Hepatocyte (in vitro differentiated cells): ENCODE measurements at places on chromosomes 5 and 9.

GRCh38 chr9:125436613-125437443, 175.2 kb downstream of the GAPVD1 start:
- no peak for DNase-seq

DNA sequence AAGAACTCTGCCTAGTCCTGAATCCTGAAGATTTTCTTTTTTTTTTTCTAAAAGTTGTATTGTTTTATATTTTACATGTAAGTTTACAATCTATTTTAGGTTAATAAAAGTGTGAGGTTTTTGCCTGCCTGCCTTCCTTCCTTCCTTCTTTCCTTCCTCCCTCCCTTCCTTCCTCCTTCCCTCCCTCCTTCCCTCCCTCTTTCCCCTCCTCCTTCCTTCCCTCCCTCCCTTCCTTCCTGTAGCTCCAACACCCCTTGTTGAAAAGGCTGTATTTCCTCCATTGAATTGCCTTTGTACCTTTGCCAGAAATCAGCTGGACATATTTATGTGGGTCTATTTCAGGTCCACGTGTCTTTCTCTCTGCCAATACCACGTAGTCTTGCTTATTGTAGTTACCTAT, 46.6 kb downstream of the CACNA1B start:
- DNase-seq: no peak

GRCh38 chr9:88782931-88783710, 208.1 kb upstream of the S1PR3 start:
- no peak for DNase-seq

DNA sequence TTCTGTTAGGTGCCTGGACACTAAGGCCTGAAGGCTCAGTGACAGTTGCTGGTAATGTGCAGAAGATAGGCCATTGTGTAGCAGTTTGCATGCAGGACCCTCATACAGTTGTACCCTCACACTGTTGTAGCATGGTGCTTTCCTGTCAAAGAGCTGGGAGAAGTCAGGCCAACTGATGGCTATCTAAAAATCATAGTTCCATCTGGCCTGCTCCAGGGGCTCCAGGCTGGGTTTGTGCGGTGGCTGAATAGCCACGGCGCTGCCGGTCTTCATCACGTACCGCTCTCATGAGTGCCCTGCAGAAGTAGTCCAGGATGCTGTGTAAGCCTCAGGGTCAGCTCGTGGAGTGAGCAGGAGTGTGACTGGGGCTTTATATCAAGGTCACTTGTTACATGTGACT, 12.2 kb downstream of the SECISBP2 start:
- no peak for DNase-seq

DNA sequence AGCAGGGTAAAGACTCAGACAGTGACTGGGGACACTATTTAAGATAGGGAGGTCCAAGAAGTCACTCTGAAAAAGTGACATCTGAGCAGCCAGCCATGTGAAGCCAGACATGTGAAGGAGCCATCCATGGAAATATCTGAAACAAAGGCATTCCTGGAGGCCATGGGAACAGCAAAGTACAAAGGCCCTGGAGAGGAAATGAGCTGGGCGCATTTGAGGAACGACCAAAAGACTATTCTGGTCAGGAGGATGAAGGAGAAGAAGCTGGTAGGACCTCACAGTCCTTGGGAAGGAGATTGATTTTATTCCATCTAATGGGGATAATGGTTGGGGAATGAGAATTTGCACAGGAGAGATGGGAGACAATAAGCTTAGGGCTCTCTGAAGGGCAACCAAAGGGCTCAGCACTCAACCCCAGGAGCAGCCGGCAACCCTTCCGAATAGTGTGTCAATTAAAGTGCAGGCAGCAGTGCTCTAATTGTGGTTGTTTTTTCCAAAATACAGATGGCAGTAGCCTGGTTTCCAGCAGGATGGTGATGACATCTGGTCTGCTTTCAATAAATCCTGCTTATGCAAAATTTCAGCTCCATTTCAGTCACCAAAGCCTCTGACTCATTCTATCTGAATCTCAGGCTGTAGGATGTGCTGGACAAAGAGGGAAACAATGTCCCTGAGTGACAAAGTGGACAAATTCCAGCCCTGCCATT, 26.7 kb downstream of the FOXI1 start:
- DNase-seq: no peak

GRCh38 chr5:96033116-96033515, 71.5 kb upstream of the ELL2 start:
- no peak for DNase-seq

GRCh38 chr5:97666783-97667182, 483.7 kb upstream of the RIOK2 start:
- no peak for DNase-seq

DNA sequence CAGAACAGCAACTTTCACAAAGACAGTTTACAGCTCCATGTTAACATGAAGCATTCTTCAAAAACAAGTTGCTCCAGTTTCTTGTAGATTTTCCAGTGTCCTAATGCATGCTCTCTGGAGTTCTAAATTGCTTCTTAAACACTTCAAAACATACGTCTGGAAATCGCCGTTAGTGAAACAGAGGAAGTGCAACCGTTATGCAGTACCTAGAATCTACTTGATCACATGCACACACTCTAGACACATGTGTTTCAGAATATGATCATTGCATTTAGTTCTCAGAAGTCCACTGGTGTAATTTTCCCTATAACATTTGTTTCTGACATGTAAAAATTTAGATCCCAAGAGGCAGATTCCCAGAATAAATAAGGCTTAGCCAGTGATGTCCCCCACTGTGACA, 41.1 kb upstream of the RUFY1 start:
- no peak for DNase-seq

DNA sequence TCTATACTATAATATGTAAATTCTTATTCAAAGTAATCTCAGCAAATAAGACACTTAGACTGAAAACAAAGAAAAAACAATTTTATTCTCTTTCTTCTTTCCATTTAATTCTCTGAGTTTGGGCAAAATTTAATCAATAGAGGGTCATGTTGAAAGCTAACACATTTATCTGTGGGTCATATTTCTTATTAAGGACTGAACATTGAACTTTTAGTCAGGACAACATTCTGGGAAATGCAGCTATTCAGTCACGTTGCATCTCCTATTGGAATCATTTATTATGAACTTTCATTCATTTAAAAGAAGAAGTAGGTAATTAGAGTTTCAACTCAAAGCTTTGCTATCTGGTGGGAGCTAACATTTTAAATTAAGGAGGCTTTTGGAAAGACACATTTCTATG, 372.5 kb downstream of the MAN2A1 start:
- no peak for DNase-seq

GRCh38 chr9:592225-592624, 249.3 kb upstream of the DMRT1 start:
- DNase-seq: peak; percentile 23

GRCh38 chr5:81817980-81818379, 67.1 kb upstream of the SSBP2 start:
- no peak for DNase-seq

- peak; percentile 16 for DNase-seq
These were observed 36.3 kb downstream of the CAPSL start for GRCh38 chr5:35902046-35902672.

DNA sequence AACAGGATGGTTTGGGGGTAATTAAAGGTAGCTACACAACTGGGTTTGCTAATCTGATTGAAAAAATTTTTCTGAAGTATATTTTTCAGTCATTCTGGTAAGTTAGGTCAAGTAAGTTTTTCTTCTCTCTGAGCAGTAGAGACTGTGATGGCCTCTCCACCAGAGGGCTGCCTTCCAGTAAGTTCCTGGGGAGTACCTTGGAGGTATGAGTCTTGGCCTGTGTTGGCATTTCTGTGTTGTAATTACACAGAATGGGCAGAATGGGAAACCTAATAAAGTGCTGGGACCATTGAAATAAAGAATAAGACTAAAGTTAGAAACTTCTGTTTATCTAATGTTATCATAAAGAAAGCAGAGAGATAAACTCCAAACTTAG, 430.8 kb downstream of the ARHGEF28 start:
- DNase-seq: peak; percentile 38

- no peak for DNase-seq
These were observed 56.3 kb downstream of the TBCA start for GRCh38 chr5:77719666-77720363.

- no peak for DNase-seq
These were observed 444.8 kb downstream of the BNC2 start for GRCh38 chr9:16425562-16426231.
